Activated CD4-positive, alpha-beta memory T cell treated with anti-CD3 and anti-CD28 coated beads for 36 hours (primary cell): ENCODE measurements at places on chromosomes 13 and 19. TPM values are rescaled to one million over a fixed set of nuclear protein-coding genes. Genes with fewer than 3 reads are reported as not detected.

DNA sequence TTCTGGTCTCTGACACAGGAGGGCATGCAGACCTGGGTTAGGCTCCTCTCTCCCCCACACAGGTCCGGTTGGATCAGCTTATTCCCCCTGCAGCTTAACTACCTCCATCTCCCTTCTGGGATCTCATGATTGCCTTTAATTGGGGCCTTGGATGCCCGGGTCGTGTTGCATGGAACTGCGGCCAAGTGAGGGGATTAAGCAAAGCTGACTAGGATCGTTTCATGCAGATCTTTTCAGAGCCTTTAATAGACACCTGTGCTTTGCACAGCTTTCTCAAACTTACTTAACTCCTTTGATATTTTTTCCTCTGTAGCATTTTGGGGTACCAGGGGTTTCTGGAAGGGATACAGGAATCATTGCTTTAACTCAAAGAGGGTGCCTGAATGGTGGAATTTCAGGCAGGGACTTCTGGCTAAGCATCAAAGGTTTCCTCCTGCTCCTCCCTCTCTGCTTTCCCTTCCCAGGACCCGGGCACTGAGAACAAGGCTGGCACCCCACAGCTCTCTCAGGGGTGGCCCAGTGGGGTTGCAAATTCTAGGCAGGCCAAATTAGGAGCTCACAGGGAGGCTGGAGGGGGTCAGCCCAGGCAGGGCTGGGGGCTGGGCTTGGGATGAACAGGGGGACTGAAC lies 477 bp downstream of the NFILZ start:
- no peak overlapping the region for H3K4me3 ChIP-seq
- no peaks in the 10 kb centered on the region for H3K27me3 ChIP-seq
- no peak for DNase-seq
- H3K4me1 ChIP-seq = no peaks in the 10 kb centered on the region

DNA sequence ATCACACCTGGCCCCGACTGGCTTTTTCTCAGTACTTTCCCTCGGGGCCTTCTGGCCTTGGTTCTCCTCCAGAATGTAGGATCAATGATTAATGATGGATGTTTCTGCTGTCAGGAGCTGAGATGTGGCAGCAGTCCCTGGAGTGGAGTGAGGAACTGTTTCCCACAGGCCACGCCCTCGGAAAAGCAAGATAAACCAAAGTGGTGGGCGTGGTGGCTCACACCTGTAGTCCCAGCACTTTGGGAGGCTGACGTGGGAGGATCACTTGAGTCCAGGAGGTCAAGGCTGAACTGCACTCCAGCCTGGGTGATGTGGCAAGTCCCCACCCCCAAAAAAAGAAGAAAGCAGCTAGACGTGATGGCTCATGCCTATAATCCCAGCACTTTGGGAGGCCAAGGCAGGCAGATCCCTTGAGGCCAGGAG lies 7.1 kb upstream of the SHFL start:
- H3K4me3 ChIP-seq = no peak overlapping the region
- H3K36me3 ChIP-seq = no peaks in the 10 kb centered on the region
- no peaks in the 10 kb centered on the region for H3K27me3 ChIP-seq
- no peak overlapping the region for H3K27ac ChIP-seq
- no peaks in the 10 kb centered on the region for H3K4me1 ChIP-seq

DNA sequence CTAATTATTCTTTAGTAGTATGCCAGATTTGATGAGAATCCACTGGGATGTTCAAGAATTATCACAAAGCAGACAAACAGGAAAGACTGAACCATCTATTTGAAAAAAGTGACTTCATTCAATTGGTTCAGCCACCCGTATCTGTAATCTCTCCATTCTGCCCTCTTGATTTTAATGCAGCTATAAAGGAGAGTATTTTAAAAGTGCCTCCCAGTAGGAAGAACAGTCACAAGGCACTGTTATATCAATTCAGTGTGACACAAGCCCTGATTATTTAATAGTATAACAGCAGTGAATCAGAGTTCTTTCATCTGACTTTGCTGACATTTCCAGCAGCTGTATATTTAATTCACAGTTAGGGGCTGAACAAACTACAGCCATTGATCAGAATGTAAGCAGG lies 77.3 kb upstream of the SLAIN1 start:
- no peak overlapping the region for H3K4me3 ChIP-seq
- peaks cover 12% of the 10 kb centered on the region for H3K27me3 ChIP-seq
- H3K27ac ChIP-seq = no peak overlapping the region
- no peaks in the 10 kb centered on the region for H3K4me1 ChIP-seq

GRCh38 chr13:40494946-40495620 lies 171.4 kb downstream of the FOXO1 start:
- H3K4me3 ChIP-seq = peak overlapping the region; percentile 13
- H3K4me1 ChIP-seq = peaks cover 52% of the 10 kb centered on the region
- H3K27ac ChIP-seq = peak overlapping the region; percentile 62

DNA sequence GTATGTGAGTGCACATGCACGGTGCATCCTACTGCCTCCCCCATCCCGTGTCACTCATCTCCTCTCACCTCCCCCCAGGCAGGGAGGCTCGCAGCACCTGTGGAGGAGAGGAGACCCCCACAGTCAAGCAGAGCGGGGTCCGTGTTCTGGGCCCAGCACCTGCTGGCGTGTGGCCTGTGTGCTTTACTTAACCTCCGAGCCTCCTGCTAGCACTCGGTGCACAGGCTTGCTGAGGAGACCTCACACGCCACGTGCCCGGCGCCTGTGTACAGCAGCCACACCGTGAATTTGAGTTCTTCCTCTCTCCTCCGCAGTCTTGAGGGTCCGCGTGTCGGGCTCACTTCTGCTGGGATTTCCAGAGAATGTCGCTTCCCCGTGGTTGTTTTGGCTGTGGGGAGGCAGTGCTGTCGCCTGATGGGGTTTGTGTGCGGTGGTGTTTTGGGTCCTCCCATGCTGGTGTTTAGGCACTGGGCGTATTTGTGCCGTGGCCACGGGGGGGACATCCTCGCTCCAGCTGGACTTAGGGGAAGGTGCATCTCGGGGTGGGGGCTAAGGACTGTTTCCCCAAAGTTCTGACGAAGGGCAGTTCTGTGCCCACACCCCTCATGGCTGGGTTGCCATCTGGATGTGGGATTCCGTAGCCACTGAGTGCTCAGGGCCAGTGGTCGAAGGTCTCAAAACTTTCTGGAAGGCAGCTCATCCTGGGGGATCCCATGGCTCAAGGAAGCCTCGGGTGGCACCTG lies 34.8 kb upstream of the TMEM255B start:
- peaks cover 8% of the 10 kb centered on the region for H3K27me3 ChIP-seq
- H3K36me3 ChIP-seq = no peaks in the 10 kb centered on the region
- peak overlapping the region; percentile 80 for H3K27ac ChIP-seq
- H3K4me1 ChIP-seq = peaks cover 9% of the 10 kb centered on the region

GRCh38 chr13:112131713-112132113 lies 64.8 kb downstream of the SOX1 start:
- no peak overlapping the region for H3K4me3 ChIP-seq
- H3K27me3 ChIP-seq = no peaks in the 10 kb centered on the region
- no peak for DNase-seq

GRCh38 chr13:113031465-113031864 lies 62.5 kb downstream of the MCF2L start:
- no peaks in the 10 kb centered on the region for H3K4me1 ChIP-seq
- no peak overlapping the region for H3K4me3 ChIP-seq
- H3K27me3 ChIP-seq = no peaks in the 10 kb centered on the region
- DNase-seq = no peak
- H3K36me3 ChIP-seq = no peaks in the 10 kb centered on the region

- H3K4me3 ChIP-seq = no peak overlapping the region
- H3K36me3 ChIP-seq = peaks cover 39% of the 10 kb centered on the region
- peaks cover 29% of the 10 kb centered on the region for H3K4me1 ChIP-seq
- no peak for DNase-seq
- no peaks in the 10 kb centered on the region for H3K27me3 ChIP-seq
- H3K27ac ChIP-seq = no peak overlapping the region
Observed at GRCh38 chr13:30366088-30366487, 56.2 kb upstream of the UBE2L5 start.

- DNase-seq = peak; percentile 49
- H3K36me3 ChIP-seq = peaks cover 12% of the 10 kb centered on the region
- H3K27me3 ChIP-seq = no peaks in the 10 kb centered on the region
- H3K4me3 ChIP-seq = peak overlapping the region; percentile 88
- peaks cover 26% of the 10 kb centered on the region for H3K4me1 ChIP-seq
- peak overlapping the region; percentile 79 for H3K27ac ChIP-seq
Observed at GRCh38 chr19:12800923-12801465, 606 bp downstream of the PRDX2 start.

DNA sequence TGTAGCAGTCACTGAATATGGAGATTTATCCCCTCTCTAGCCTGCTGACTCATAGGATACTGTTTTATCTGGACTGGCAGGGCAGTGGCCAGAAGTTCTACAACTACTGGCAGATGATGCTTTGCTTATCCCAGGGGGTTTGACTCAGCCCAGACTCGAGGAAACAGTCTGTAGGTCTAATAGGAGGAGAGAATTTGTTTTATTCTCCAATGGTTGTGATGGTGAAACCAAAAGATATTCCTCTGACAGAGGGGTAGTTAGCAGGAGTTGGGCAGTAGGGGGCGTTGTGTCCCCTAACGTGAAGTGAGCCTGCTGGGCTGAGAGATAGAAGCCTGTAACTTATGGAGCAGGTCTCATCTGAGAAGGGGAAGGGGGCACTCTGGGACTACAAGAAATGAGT lies 74.9 kb downstream of the WTIP start:
- no peak overlapping the region for H3K4me3 ChIP-seq
- peaks cover 26% of the 10 kb centered on the region for H3K27me3 ChIP-seq
- H3K27ac ChIP-seq = no peak overlapping the region

GRCh38 chr13:41609828-41610227 lies 152.5 kb downstream of the RGCC start:
- DNase-seq = no peak
- peaks cover 40% of the 10 kb centered on the region for H3K36me3 ChIP-seq
- no peaks in the 10 kb centered on the region for H3K27me3 ChIP-seq
- no peak overlapping the region for H3K4me3 ChIP-seq

DNA sequence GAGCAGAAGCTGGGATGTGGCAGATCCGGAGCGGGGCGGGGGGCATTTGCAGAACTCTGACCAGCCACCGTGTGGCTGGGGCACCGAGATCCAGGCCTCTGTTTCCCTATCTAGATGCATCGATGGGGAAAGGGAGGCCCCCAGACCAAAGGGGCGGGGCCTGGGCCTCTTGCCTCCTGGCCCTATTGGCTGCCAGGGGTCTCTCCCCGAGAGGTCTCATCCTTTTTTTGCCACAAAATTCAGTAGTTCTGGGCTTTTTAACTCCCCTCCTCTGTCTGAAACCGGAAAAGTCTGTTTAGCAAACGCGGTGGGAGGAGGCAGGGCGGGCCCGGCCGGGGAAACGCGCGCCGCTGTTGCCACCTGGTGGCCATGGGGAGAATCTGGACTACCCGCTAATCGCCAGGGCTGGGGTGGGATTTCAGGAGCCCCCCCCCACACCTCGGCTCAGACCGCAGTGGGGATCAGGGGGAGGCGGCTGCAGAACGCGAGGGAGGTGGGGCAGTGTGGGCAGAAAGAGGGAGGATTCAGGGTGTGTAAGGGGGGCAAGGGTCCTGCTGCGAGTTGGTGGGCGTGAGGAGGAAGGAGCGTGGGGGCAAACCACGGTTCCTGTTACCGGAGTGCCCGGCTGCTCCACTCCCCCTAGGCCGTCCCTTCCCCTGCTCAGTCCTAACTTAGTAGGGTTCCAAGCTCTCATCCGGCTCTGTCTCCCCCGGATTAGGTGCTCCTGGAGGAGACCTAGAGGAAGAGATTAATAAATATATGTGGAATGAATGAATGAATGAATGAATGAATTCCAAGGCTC lies 28.3 kb downstream of the IL12RB1 start:
- peaks cover 14% of the 10 kb centered on the region for H3K4me1 ChIP-seq
- H3K27ac ChIP-seq = peak overlapping the region; percentile 58

DNA sequence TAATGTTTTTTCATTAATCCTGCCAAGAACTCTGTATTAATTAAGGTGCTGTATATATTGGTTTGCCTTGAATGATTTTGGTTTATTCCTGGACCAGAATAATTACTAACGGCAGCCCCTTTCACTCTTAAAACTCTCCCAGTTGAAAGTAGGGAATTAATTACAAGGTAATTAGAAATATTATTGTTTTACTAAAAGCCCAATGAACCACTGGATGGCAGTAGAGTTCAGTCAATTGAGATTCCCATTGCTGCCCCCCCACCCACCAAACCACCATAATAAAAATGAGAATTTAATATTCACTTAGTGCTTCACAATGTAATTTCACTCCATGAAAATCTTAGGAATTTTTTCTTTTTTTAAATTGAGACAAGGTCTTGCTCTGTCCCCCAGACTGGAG lies 13.7 kb downstream of the WBP4 start:
- H3K4me1 ChIP-seq = no peaks in the 10 kb centered on the region
- no peaks in the 10 kb centered on the region for H3K27me3 ChIP-seq
- no peak overlapping the region for H3K4me3 ChIP-seq
- H3K36me3 ChIP-seq = peaks cover 47% of the 10 kb centered on the region
- H3K27ac ChIP-seq = no peak overlapping the region

DNA sequence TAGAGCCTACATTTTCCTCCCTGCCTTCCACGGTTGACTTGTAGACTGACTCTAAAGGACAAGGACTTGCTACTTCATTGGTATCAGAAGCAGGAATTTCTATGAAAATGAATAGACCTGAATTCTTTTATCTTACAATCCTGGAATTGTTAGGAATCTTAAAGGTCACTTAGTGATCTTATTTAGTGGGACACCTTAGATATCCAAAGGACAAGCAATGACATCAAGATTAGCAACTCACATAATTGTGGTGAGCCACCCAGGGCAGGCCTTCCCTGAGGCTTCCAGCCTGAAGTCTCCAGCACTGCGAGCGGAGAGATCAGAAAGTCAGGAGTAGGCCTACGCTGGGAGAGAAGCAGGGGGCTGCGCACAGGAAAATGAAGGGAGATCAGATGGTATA lies 37.8 kb downstream of the KLF5 start:
- no peak overlapping the region for H3K27ac ChIP-seq
- H3K27me3 ChIP-seq = no peaks in the 10 kb centered on the region
- H3K4me3 ChIP-seq = no peak overlapping the region

Gene ODAD3
- total RNA-seq = 0.26 TPM

Gene CYP2A6
- total RNA-seq = not detected

Gene ZNF628
- total RNA-seq = 5.8 TPM

Gene IGFL3
- not detected for total RNA-seq

Gene ZNF254
- total RNA-seq = 6.7 TPM

Gene CCNE1
- 29.3 TPM for total RNA-seq

Gene SLC25A41
- not detected for total RNA-seq

Gene C19orf25
- total RNA-seq = 24.4 TPM

Gene CGB1
- not detected for total RNA-seq

Gene AP1M2
- not detected for total RNA-seq

Gene EPSTI1
- 21.1 TPM for total RNA-seq
